SW 1271 (cell line): ENCODE measurements at places on chromosomes 16 and 17.
A peak's percentile ranks its signal among the peaks of the same experiment; 100 is the strongest.

- DNase-seq, result no peak
Observed at GRCh38 chr17:199806-200545, 18.5 kb upstream of the DOC2B start.

DNA sequence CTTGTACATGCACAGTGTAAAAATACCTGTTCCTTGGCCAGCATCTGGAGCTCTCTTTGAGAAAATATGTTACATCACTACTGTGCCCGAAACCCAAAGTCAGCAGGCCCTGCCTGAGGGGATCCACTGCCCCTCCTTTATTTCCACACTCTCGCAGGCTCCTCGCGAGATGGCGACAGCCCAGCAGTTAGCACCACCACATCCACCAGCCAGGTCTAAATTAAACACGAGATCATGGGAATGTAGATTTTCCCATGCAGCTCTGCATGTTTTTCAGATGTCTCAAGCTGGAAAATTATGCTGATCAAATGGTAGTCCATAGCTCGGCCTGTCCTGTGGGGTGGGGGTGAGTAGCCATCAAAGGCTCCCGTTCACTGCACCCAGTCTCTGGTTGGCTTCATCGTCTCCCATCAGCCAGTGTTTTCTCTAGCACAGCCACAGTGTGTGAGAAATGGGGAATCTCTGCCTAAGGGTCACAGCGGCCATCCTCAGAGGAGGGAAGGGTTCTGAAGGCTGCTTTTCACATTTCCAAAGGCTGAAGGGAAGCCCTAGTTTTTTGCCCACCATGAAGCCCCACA lies 34.7 kb downstream of the EPN2 start:
- no peak for DNase-seq

- DNase-seq, result no peak
Observed at GRCh38 chr16:70652322-70652721, 6.0 kb downstream of the IL34 start.

DNA sequence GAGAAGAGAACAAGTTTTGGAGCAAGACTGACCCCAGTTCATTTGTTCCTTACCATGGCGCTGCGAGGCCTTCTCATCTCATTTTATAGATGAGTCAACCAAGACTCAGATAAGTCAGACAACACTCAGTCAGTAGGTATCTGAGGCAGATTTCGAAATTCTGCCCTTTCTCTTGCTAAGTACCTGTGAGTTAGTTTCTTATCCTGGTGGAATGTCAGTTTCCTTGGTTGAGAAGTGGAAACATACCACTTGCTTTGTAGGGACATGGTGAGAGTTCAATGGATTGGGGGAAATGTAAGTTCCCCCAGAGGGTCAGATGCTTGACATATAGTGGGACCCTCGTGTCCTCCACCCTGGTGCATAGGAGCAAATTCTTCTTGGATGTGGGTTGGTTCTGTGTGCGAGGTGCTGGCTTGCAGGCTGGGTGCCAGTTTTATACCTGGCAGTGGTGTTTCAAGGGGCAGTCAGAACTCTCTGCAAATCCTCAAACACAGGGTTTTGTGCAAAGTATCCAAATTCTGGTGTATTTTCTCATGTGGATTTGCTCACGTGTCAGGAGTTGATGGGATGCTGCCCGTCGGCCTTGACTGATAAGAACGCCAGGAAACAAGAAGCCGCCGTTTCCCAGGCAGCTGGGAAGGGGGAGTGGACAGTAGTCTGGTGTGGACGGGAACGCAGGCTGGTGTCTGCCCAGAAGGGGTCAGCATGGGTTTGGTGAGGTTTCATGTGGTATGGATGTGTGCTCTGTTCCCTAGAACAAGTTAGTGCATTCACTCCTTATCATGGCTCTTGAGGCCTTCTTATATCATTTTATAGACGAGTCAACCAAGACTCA lies 61.1 kb upstream of the CIBAR2 start:
- DNase-seq, result peak; percentile 43

DNA sequence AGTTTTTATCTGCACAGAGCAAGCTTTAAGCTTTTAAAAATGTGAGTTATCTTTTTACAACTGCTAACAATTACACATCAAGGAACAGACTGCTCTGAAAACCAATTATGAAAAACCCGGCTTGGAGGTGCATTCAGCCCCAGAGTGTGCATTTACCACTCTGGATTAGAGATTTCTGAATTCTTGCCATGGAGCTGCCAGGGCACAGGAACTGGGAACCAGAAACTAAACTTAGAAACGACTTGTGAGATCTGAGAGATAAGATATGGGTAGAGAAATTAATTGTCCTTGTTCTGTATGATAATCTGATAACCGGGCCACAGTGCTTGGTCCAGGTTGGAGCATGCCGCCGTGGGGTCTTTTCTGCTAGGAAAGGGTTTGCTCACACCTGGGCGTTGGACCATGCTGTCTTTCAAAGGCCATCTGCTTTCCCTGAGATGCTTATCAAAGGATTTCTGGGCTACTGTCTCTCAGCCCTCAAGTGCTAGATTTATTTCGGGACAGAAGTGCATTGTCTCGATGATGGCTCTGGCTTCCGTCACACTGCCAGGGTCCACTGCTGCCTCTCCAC lies 210.0 kb downstream of the MAF start:
- DNase-seq, result no peak

GRCh38 chr17:43936434-43936833 lies 5.8 kb downstream of the PPY start:
- DNase-seq, result no peak

GRCh38 chr17:79531191-79532095 lies 79.4 kb downstream of the RBFOX3 start:
- no peak for DNase-seq

DNA sequence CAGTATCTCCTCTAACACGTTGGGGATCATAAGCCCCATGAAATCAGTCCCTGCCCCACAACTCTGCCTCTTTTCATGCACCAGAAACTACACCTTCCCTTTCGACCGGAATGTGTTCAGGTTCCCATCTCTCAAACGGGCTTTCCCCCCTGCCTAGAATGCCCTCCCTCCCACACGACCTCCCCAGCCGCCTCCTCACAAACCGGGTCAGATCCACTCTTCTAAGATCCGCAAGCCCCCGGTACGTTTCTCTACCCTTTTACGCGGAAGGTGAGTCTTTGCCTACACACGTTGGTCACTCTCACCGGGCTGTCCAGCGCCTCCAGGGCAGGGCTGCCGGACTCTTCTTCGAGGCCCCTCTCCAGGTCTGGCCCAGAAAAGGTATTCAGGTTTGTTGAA lies 708 bp downstream of the DHX33 start:
- DNase-seq, result no peak

DNA sequence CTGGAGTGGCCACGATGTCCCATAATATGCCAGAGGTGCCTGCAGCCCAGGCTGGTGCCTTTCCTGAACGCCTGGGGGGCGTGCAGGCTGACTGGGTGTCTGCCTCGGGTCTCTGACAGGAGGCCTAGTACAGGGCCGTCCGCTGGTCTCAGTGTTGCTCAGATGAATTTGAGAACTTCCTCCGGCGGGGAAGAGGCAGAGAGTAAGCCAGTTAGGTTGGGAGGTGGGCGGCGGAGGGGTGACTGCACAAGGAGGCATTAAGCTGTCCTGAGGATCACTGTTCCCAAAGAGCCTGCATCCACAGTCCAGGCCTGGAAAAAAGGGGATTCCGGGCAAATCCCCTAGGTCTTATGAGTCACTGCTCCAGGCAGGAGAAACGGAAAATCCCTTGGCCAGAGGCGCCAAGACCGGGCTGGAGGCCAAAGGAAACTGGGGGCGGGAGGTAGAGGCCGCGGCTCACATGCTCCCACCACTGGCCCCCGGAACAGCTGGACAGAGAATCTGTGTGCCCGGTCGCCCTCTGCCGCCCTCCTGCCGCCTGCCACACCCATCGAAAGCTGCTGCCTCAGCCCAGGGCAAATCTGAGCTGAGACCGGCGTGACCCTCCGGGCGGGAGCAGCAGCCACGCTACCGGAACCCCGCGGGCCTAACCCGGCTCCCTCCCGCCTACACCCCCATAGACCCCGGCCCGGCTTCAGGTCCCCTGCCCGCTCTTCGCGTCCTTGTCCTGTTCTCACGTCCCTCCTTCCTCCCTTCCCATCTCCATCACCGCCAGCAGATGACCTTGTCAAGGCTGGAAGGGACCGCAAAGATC lies 1.2 kb downstream of the TRIM47 start:
- DNase-seq, result peak; percentile 71

DNA sequence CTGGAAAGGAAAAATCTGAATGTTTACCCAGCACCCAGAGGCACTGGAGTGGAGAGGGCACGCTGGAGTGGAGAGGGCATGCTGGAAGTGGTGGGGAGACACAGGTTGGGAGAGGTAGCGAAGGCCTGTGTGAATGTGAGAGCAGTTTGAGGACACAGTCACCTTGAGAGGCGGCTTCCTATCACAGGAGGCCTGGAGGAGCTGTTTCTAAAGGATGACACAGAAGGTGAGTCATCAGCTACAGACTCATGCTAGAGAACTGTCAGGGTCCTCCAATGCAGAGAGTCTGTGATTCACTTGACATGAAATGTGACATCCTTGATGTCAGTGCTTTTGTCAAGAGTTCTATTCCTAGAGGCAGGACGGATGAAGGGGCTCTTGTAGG lies 13.8 kb downstream of the CTRL start:
- peak; percentile 78 for DNase-seq

GRCh38 chr16:3058139-3059030 lies 7.1 kb upstream of the IL32 start:
- DNase-seq, result peak; percentile 28

- DNase-seq, result no peak
Observed at GRCh38 chr17:78365561-78366108, 5.8 kb upstream of the SOCS3 start.

GRCh38 chr16:10992797-10993196 lies 48.4 kb downstream of the CLEC16A start:
- no peak for DNase-seq
